Activated CD4-positive, alpha-beta T cell treated with anti-CD3 and anti-CD28 coated beads, Interleukin-2, amount 10 ng/mL, durations not matched to agents 7 days and 5 days (primary cell): ENCODE measurements at places on chromosomes 16 and 17.

DNA sequence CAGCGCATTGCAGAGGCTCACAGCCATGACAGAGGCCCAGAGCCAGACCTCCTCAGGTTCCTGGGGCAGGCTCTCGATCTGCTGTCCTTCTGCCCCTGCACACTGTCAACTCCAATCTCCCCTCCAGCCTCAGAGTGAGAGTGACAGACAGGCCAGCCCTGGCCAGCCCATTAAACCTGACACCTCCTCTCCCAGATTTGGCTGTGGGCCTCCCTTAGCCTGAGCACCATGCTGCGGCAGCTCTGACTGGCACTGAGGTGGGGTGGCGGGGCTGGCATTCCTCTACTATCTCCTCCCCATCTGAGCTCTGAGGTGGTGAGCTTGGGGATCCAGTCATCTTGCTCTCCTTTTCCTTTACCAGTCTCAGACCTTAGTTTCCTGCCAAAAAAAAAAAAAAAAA, 15.5 kb upstream of the C1QL1 start:
- no peak for DNase-seq

GRCh38 chr17:50536683-50537646, 4.4 kb downstream of the EPN3 start:
- no peak for DNase-seq

- no peak for DNase-seq
These were observed 268.9 kb downstream of the NTN1 start for GRCh38 chr17:9290226-9290613.

DNA sequence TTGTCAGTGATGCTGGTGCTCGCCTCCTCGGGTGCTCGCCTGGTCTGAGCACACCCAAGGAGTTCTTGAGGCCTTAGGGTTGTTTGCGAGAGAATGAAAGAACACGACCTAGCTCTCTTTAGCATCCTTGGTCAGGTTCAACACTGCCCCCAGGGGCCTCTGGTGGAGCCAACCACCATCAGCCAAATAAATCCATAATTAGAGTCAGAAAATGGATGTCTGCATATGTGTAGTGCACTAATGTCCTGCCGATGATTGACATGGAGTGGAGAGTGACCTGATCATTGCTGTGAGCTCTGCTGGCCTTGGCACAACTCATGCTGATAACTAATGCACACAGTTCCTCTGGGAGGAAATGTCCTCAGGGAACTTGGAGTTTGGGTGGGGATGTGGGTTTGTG, 8.2 kb upstream of the STH start:
- no peak for DNase-seq

DNA sequence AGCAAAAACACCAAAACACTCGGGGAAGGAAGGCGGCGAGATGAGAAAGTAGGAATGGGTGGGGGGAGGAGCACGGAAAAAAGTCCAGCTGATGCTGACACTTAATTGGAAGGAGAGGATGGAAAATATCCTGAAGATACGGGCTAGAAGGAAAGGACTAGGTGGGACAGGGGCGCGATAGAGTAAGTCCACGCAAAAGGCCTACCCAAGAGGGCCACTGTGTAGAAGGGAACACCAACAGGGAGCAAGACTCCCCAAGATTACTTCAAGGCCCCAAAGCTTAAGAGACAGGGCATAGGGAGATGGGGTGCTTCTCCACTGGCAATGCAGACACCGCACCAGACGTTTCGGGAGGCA, 736 bp downstream of the APPBP2 start:
- no peak for DNase-seq
